CD4-positive, alpha-beta memory T cell (primary cell): ENCODE measurements at places on chromosomes 1 and 21.

DNA sequence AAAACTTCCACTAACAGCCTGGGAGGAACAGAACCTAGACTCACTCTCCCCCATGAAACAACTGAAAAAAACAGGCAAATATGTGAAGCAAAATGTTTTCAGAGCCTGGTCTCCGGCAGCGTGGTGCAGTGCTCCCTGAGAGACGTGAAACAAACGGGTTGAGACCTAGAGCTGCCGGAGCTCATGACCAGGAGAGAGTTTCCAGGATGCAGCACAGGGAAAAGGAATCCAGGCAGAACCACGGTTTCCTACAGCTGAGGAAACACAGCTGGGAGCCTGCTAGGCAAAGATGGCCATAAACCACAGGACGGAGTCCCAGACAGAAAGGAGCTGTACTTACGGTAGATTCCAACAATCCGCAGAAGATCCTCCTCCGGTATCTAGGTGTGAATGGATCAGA lies 20.2 kb upstream of the SLC19A1 start:
- no peak for DNase-seq

- no peak for DNase-seq
Observed at GRCh38 chr1:211895126-211895759, 64.7 kb upstream of the LPGAT1 start.

GRCh38 chr1:116504308-116505156 lies 66.3 kb downstream of the CD58 start:
- DNase-seq: peak; percentile 87

DNA sequence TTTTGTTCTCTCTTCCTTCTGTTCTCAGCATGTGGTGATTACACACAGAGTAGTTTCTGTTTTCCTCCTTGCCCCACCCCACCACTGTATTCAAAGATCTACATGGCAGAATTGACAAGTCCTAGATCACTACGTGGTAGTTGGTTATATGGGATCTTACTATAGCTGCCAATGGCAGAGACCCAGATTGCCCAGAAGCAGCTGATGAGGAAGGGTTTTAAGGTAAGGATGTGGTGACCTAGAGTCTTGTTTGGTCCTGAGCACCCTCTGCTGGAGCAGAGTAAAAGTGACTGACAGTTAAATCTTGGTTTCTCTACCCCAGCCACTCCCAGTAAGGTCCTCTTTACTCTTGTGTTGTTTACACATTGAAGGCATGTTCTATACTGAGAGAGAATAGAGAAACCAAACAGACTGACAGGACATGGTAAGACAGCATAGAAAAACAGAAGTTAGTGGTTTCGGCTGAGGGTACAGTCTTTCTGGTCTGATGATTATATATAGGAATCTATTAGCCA lies 22.8 kb upstream of the STRIP1 start:
- no peak for DNase-seq

- no peak for DNase-seq
Observed at GRCh38 chr1:30911059-30911954, 2.7 kb upstream of the SDC3 start.

- no peak for DNase-seq
Observed at GRCh38 chr1:157103268-157103667, 3.7 kb upstream of the ETV3L start.

- DNase-seq: peak; percentile 2
Observed at GRCh38 chr1:176691251-176692228, 228.6 kb downstream of the PAPPA2 start.

- no peak for DNase-seq
Observed at GRCh38 chr1:59105548-59106507, 191.1 kb upstream of the FGGY start.

- DNase-seq: no peak
Observed at GRCh38 chr1:8425150-8425780, 107.4 kb downstream of the SLC45A1 start.

- no peak for DNase-seq
Observed at GRCh38 chr1:102102276-102102780, 105.6 kb upstream of the OLFM3 start.

DNA sequence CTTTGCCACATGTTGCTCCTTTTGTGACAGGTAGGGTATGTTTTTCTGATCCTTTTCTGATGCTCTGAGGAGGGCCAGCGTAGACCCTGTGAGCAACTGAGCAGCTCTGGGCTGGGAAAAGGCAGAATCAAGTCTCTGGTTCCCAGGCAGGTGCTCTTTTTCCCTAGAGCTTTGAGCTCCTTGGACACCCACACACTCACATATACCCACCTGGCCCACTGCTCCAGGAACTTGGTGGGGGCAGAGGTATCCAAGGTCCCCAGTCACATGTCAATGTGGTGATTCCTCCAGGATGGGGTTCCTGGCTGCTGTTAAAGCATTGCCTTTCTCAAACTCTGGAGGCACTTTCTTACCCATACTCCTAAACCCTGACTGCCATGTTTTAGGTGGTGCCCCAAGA lies 5.4 kb downstream of the CD2 start:
- no peak for DNase-seq

DNA sequence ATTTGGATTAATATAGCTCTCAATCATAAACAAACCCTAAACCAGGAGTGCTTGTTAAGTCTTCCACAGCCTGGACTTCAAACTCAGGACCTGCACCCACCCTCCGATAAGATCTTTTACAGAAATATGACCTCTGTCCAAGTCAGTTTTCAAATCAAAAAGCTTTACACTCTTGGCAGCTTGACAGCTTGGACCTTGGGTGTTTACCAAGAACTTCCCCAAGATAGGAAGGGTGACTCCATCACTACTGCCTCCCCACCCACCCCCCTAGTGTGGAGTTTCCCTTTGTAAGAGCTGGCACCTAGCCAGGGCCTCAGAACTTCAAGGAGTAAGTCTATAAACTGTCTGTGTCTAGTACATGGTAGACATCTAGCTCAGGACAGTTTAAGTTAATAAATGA lies 9.6 kb downstream of the BCAR3 start:
- no peak for DNase-seq

DNA sequence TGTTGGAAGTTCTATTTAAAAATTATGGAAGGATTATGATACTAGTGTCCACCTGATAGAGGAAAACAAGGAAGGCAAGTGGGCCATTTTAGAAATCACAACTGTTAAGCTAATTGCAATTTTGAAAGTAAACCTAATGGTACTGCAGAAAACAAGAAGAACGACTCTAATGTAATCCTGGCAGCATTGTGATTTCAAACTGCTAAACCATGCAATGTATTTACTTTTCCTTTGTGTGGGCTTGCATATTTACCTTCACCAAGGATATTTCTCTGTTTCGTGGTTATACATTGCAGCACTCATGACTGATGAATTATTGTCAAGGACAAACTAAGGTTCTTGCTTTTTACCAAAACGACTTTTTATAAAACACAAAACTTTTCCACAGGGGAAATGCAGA lies 88.1 kb downstream of the TM2D1 start:
- DNase-seq: no peak

DNA sequence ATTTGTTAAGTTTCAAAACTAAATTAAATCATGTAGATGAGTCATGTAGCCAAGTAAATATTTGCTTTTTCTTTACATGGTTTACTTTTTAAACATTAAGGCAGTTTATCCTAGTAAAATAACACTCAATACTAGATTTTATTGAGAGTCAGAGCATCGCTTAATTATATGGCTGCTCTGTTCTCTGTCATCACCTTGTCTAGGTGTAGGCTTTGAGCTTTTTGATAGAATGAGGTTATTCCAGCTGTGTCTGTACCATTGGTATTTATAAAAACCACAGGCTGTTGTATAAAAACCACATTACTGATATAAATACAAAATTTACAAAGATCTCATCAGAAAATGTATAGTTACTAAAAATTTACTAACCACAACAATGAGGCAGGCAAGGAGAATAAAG lies 42.5 kb upstream of the GPR52 start:
- no peak for DNase-seq

DNA sequence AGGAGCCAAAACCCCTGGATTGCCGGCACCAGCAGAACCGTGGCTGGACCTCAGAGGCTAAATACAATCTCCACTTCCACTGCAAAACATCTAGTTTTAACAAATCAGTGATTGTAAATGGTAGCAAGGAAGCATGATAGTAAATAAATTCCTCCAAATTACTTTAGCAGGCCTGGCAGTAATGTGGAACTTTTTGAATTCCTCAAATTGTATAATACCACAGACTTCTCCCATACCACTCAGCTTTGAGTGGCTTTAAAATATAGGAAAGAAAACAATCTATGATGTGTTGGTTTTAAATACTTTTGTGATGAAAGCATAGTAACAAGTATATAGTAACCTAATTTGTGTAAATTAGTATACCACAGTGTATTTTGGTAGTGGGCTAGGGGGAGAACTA lies 34.1 kb downstream of the NIBAN1 start:
- DNase-seq: no peak

GRCh38 chr1:237146241-237146640 lies 104.3 kb downstream of the RYR2 start:
- DNase-seq: no peak

DNA sequence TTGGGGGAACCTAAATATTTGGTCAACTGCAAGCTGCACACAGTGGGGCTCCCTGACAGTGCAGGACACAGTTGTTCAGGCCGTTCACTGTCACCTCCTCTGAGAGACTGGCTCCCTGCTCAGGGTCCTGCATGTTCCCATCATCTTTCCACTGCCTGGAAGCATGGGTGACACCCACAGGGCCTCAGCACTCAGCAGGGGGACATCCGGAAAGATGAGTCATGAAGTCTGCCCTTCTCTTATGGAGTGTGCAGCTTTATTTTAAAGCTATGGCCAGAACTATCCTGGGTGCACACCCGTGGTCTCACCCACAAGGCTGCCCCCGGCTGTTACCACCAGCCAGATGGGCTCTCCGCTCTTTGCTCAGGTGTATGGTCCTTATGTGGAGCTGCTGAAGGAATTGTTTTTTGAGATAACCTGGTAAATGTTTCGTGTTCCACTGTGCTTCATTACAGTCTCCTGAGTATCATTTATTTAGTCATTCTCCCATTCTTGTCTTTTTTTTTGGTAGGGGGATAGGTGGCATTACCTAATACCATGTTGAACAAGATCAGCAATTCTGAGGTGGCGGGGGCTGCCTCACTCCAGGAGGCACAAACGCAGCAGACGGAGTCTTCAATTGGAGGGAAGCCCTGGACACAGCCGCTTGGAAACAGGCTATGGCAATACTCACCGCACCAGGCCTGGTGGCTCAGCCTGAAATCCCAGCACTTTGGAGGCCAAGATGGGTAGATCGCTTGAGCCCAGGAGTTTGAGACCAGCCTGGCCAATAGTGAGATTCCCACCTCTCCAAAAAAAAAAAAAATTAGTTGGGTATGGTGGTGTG lies 14.3 kb downstream of the TRIM11 start:
- DNase-seq: no peak

GRCh38 chr1:15788624-15789301 lies 18.7 kb downstream of the UQCRHL start:
- DNase-seq: no peak

GRCh38 chr1:157114183-157115121 lies 14.8 kb upstream of the ETV3L start:
- no peak for DNase-seq

- DNase-seq: no peak
Observed at GRCh38 chr21:34511181-34511580, 829 bp downstream of the KCNE1 start.

DNA sequence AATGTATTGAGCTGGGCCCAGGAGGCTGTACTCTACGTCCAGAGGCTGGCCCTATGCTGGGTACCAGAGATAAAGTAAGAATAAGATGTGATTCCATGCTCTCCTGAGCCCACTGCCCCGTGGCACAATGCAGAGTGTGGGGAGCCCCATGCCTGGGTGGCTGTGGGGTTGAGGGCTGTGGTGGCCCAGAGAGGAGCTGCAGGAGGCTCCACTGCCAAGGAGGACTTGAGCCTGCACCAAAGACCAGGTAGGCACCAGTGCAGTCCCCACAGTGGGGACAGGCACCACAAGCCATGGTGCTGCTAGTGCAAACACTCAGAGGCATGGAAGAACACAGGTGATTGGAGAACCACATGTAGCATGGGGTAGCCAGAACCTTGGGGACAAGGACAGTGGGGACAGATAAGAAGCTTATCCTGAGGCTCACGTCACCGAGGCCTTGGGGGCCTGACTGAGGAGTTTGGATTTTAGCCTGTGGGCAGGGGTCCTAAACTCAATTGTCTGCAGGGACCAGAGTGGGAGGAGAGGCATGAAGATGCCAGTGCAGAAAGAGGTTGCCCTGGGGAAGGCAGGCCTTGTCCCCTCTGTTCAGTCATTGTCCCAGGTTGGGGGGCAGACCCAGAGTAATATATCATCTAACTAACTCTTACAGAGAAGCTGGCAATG lies 21.9 kb upstream of the EPS8L3 start:
- DNase-seq: no peak

GRCh38 chr1:213507472-213508223 lies 456.6 kb downstream of the RPS6KC1 start:
- DNase-seq: no peak

- DNase-seq: no peak
Observed at GRCh38 chr1:8086055-8086454, 59.9 kb upstream of the ERRFI1 start.

DNA sequence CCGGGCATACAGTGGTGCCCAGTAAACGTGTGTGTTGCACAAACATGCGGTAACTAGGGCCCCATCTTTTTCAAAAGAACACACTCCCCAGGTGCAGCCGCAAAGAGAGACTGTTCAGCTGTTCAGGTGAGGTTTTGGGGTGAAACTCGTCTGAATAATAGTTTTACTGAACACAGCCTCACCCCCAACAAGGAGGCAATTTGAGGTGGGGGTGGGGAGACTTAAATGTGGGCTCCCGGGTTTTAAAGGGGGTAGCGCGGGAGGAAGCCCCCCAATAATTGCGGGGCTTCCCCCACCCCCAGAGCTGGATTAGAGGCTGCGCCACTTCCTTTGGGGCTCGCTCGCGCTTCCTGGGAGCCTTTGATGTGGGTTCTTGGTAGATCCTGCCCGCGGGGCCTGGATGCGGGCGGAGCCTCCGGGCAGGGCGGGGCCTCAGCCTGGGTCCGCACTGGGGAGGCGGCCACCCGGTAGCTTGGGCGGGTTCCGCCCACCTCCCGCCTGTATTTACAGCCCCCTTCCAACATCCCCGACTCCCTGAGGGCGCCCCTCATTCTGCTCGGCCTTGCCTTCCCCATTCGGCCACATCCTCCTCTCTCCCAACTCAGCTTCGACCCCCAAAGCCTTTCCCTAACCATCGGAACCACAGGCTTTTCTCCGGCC lies 6.4 kb upstream of the EPHA2 start:
- DNase-seq: peak; percentile 75

- no peak for DNase-seq
Observed at GRCh38 chr1:204859861-204860267, 10.8 kb upstream of the NFASC start.

DNA sequence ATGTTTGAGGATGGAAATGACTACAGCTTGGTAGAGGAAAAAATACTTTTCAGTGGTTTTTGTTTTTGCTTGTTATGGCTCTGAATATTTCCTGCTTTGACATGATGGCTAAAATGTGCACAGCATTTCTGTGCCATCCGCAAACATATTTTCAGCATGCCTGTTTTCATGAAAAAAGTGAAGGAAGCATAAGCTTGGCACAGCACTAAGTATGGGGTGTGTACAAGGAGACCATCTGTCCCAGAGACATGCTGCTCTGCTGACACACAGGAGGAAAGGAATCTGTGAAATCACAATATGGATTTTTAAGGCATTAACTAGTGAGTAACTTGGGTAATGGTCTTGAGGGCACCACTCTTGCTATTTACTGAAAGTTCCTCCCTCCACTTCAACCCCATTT lies 595.5 kb downstream of the RWDD3 start:
- DNase-seq: no peak

- DNase-seq: no peak
Observed at GRCh38 chr1:221606256-221606655, 135.6 kb downstream of the DUSP10 start.
